ENCODE measurements at places on chromosomes 2 and 18. TPM values are rescaled to one million over a fixed set of nuclear protein-coding genes. Genes with fewer than 3 reads are reported as not detected.

DNAJC5G gene
- total RNA-seq: not detected

NOSTRIN gene
- total RNA-seq: not detected

LRRTM1 gene
- total RNA-seq: not detected

ATL2 gene
- total RNA-seq: 51.6 TPM

FAM237A gene
- total RNA-seq: not detected

ERICH2 gene
- not detected for total RNA-seq

PLB1 gene
- not detected for total RNA-seq

RPIA gene
- 5.2 TPM for total RNA-seq

FLACC1 gene
- not detected for total RNA-seq

CNNM3 gene
- 4.3 TPM for total RNA-seq

TLX2 gene
- not detected for total RNA-seq

CD302 gene
- total RNA-seq: 11.5 TPM

MAP3K20 gene
- 41.0 TPM for total RNA-seq
